ENCODE measurements at places on chromosomes 11 and 22. TPM values are rescaled to one million over a fixed set of nuclear protein-coding genes. Genes with fewer than 3 reads are reported as not detected.

Gene B3GAT3
- total RNA-seq, result 63.8 TPM

Gene OR6A2
- not detected for total RNA-seq

Gene OR4A47
- total RNA-seq, result not detected

- no peak for DNase-seq
Measured at GRCh38 chr11:92227959-92228935, 3.6 kb downstream of the FAT3 start.

DNA sequence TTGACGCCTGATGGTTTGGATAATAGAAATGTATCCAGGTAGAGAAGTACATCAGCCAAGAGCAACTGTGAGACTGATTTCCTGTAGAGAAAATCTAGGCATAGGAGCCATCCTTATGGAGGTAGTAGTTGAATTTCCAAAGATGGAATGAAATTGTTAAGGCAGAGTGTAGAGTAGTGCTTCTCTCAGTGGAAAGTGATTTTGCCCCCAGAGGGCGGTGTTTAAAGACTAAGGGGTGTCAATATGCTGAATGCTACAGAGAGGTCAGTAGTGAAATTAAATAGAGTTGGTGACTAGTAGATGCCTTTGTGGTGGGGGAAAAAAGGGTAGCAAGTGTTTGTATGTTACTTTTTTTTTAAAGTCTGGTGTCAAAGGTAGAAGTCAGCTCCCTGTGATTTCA lies 54.5 kb downstream of the TRIM44 start:
- DNase-seq, result no peak

DNA sequence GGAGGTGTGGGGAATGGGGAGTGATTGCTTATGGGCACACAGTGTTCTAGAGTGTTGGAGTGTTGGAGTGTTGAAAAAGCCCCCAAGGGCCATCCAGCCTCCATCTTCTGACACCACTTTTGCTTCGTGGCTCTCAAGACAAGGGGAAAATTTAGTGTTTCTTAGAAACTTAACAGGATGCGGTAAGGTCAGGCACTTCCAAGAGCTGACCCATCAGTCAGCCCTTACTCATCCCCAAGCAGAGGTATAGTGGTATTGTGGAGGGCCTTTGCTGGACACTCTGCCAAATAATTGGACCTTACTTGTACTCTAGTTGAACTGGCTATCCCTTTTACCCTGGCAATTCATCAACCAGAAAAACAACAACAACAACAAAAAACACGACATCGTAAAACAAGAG lies 14.8 kb upstream of the ALDH3B2 start:
- peak; percentile 25 for DNase-seq

DNA sequence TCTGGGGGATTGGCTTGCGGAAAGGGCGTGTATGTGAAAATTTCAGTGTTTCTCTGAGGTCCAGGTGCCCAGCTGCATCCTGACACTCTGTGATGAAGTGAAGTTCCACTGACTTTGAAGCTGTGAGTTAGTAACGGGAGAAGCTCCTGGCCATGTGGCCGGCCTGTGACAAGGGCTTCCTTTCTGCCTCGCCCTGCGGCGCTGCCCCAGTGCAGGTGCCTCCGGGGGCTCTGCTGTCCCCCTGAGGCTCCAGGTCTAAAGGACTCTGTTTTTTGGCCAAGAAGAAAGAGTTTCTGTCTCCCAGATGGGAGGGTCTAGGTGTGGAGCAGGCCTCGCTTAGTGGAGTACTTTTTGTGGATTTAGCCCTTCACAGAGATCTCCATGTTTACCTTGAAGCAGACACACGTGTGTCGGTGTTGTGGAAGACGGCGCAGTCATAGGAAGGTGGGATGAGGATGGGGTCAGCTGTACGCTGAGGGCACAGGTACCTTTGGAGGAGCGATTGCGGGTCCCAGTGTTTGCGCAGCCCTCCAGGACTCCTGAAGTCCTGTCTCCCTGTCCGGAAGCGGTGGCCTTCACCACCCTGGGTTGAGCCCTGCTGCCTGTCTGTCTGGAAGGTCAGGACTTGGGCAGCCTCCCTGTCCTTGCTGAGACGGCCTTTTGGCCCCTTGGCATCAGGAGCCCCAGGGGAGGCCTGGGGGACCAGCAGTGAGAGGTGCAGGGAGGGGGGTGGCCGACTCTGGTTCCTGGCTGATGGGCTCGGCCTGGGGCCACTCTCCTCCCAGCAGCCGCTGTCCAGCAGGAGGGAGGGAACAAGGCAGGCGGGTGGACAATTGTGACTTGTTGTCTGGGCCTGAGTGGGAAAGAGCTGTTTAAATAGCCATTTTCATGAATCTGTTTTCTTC lies 1249.3 kb downstream of the BRD1 start:
- no peak for DNase-seq

GRCh38 chr22:19636696-19637407 lies 77.5 kb upstream of the SEPTIN5 start:
- DNase-seq, result no peak

- DNase-seq, result no peak
Measured at GRCh38 chr22:31394326-31394725, 5.1 kb upstream of the DRG1 start.

DNA sequence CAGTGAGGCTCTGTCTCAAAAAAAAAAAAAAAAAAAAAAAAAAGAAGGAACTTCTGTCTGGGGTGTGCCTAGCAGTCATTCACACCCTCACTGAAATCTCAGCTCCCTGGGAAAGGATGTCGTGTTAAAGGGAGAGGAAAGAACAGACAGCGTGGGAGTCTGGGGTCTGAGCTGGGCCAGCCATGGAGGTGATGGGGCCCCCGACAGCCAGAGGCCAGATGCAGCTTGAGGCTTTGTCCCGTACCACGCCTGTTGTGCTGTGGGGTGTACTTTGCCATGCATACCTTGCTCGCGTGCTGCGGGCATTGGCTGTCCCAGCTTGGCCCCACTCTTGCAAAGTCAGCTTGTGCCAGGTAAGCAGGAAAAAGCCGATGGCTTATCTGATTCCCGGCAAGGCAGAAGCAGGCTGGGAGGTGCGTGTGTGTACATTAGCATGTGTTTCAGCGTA lies 4.6 kb downstream of the SYT12 start:
- DNase-seq, result no peak
